Adipocyte (in vitro differentiated cells): ENCODE measurements at places on chromosomes 7 and 10.

DNA sequence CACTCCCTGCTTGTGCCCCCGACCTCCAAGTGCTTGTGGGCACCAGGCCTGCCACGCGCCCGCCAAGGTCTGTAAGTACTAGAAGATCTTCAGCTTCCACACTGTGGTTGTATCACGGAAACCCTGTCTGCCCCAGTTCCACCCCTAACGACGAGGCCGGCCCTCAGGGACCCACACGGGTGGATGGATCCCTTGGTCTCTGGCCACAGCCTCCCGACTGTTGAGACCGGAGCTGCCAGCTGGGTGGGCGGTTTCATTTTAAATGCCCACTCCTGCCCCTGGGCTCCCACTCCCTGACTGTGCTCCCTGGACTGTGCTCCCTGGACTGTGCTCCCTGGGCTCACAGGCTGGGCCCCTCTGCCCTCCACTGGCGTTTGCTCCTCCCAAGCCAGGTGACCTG lies 50.1 kb downstream of the DPYSL4 start:
- no peak for DNase-seq

GRCh38 chr10:70510904-70511303 lies 32.3 kb downstream of the PALD1 start:
- DNase-seq, result no peak

DNA sequence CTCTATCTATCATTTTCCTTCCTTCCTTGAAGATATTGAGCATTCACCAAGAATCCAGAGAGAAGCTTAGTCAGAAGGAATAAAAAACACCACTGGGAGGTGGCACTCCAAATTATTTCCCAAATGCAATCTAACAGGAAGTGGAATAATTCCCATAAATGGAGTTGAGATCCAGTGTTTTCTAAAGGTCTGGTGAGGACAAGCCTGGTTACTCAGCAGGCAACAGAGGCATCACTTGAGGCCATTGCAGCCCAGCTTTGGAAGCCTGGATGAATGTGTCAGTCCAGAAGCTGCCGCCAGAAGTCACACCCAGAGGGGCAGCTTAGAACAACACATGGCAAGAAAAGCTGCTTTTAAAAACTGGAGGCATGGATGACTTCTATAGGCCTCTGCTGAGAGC lies 288.9 kb upstream of the KLF6 start:
- DNase-seq, result no peak

GRCh38 chr7:42692621-42693020 lies 219.2 kb downstream of the C7orf25 start:
- DNase-seq, result peak; percentile 84

- no peak for DNase-seq
Observed at GRCh38 chr7:21891291-21891690, 54.4 kb downstream of the CDCA7L start.

DNA sequence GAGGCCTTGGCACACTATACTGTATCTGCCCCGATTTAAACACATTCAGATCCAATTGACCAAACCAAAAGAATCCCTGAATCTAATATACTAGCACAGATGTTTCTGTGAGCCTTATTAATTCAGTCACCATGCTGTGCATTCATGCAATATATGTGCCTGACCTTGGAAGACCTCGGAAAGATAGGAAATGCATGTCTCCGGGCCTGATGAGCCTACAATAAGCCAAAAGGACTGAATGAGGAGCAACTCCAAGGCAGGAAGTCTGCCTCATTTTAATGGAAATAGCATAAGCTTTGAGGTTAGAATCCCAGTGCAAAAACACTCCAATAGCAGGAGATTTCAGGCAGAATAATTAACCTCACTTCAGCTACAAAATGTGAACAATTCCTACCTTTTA lies 316.7 kb downstream of the LRRTM3 start:
- DNase-seq, result no peak

DNA sequence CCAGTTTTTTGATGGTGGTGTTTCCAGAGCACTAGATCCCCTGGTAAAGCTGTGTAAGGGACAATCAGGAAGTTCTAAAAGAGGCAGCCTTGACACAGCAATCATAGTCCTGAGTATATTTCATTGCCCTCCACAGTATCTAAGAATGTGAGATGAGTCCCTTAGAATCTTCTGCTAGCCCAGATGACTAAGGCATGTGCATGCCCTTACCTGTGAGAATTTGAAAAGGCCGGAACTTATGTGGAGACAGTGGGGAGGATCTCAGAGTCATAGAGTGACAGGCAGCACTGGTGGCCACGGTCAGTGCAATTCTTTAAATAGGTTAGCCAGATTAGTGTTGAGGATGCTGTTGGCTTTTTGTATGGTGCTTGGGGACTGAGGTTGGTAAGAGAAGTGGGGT lies 361.4 kb upstream of the VSTM2A start:
- no peak for DNase-seq

DNA sequence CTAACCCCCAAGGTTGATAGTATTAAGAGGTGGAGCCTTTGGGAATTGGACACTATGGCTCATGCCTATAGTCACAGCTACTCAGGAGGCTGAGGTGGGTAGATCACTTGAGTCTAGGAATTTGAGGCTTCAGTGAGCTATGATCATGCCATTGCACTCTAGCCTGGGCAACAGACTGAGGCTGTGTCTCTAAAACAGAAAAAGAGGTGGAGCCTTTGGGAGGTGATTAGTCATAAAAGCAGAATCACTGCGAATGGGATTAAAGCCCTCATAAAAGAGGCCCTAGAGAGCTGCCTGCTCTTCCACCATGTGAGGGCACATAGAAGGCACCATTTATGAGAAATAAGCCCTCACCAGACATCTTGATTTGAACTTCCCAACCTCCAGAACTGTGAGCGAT lies 81.9 kb downstream of the SKAP2 start:
- no peak for DNase-seq

DNA sequence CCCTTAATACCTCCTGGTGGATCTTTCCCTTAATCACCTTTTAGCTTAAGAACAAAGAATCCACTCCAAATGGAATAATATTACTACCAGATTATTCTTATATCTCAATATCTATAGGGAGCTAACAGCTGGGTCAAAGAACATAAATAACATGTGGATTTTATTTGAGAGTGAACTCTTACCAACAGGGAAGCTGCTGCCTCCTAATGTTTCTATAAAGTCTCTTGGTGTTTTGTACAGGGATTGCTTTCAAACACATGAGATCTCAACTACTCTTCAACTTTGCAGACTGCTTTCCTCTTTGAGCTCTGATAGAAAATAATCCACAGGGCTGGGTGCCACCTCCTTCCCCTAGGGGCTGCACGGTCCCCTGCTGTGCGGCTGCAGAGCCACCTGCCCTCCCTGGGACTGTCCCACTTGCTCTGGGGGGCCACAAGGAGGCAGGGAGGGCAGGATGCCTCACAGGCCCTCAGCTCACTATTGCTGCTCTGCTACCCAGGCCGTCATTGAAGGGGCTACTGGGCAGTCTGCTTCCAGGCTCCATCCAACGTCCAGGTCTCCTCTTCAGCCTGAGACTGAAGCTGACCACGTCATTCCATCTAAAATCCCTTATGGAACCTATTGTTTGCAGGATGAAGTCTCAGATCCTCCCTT lies 191.2 kb downstream of the CXCL12 start:
- DNase-seq, result peak; percentile 48

GRCh38 chr7:40965774-40966173 lies 737.1 kb downstream of the INHBA start:
- no peak for DNase-seq

- DNase-seq, result no peak
Observed at GRCh38 chr10:44587488-44588318, 202.8 kb upstream of the CXCL12 start.

DNA sequence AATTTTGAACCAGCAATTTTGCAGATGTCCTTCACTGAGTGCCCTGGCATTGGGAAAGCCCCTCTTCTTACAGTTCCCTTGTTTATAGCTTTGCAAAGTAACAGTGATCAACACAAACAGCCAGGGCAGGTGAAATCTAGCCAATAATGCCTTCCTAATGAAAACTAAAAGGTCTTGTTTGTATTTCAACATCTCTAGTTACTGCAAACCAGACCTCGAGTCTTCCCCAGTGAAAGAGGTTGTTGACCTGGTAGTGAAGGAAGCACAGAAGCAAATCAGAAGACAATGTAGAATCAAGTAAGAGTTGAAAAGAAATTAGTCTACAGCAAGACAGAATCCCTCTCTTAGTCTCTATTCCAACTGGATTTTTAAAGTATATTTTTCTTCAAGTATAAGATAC lies 231.2 kb downstream of the SNX13 start:
- no peak for DNase-seq

- DNase-seq, result no peak
Observed at GRCh38 chr10:129956286-129956670, 7.8 kb downstream of the EBF3 start.

GRCh38 chr7:139526578-139527544 lies 3.4 kb downstream of the CLEC2L start:
- DNase-seq, result peak; percentile 61

DNA sequence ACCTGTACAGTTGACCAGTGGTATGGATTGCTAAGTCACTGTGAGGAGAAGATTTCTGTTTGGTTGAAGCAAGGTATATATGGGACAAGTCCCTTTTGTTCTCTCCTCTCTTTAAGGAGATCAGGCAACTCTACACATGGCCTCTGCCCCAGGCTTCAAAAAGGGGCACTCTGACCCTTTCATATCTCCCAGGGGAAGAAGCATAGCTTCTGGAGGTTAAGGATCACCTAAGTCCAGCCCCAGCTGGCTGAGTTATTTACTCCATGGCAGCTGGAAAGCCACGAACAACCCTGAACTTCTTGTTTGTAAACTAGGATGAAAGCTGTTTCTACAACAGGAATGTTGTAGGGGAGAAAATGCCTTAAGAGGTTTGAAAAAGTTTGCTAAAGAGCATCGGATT lies 129.2 kb upstream of the FEZF1 start:
- DNase-seq, result no peak

DNA sequence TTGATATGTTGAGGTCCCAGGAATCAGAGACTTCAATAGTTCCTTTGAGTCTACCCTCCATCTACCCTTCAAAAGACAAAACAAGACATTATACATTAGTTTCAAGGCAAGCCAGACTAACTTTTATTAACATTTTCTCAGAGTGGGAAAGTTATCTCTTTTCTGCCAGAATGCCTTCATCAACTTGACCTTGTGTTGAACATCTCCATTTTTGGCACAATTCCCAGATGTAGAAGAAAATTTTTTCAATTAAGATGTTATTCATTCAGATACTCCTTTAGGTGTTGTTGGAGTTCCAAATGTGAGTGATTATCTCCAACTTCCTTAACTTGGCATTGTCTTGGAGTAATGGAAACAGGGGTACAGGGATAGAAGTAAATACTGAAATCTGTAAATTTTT lies 59.1 kb downstream of the NRF1 start:
- no peak for DNase-seq

GRCh38 chr7:1671594-1672451 lies 1.7 kb downstream of the ELFN1 start:
- DNase-seq, result no peak

GRCh38 chr10:133190225-133190624 lies 30.2 kb downstream of the KNDC1 start:
- DNase-seq, result no peak

DNA sequence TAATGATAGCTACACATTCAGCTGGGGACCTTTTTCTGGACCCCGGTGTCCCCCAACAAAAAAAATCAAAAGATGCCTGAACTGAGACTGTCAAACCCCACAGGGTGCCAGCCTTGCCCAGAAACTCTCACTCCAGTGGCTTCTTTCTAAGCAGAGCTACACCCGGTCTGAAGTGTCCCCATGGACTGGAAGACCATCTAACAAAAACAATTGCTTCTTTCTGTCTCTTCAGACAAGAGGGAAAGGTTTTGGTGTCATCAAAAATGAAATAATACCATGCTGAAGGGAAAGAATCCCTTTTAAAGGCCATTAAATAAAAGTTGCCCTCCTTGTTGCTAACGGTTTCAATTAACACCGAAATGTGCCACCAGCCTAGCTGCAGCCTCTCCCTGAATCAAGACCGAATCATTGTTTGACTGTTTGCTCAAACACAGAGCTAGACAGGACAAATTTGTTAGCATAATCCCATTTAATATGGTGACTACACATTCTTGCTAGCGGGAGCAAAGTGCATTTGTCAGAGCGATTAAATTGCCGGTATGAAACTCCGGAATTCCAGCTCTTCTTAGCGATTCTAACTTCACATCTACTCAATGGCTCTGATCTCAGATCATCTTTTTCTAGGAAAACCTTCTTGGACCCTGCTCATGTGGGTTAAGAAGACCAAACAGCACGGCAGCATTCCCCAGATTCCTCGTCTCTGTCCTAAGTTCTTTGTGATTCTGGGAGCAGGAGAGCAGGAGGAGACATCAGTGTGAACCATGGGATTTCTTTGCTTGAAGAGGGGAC lies 397.5 kb upstream of the PRKCQ start:
- DNase-seq, result no peak

DNA sequence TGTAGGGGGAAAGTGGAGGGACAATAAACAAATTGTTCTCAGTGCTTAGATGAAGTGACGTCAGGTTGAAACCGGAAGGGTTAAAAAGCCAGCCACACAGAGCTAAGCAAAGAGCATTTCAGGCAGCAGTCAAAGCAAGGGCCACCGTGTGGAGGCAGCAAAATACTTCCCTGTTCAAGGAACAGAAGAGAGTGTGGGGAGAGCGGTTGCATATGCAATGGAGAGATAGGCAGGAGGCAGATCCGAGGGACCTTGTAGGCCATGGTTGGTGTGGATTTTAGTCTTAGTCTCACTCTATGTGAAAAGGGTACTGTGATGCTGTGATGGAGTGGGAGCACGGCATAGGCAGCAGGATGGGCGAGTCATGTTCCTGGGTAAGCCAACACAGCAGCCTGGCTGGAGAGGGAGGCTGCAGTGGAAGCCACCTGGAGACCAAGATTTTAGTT lies 3.8 kb upstream of the STN1 start:
- no peak for DNase-seq

GRCh38 chr10:72087392-72087968 lies 871 bp downstream of the SPOCK2 start:
- no peak for DNase-seq

- no peak for DNase-seq
Observed at GRCh38 chr10:129187331-129187730, 279.7 kb upstream of the MGMT start.

GRCh38 chr10:97522071-97522470 lies 23.3 kb downstream of the UBTD1 start:
- DNase-seq, result no peak

- peak; percentile 18 for DNase-seq
Observed at GRCh38 chr10:114261076-114261475, 22.0 kb downstream of the VWA2 start.

DNA sequence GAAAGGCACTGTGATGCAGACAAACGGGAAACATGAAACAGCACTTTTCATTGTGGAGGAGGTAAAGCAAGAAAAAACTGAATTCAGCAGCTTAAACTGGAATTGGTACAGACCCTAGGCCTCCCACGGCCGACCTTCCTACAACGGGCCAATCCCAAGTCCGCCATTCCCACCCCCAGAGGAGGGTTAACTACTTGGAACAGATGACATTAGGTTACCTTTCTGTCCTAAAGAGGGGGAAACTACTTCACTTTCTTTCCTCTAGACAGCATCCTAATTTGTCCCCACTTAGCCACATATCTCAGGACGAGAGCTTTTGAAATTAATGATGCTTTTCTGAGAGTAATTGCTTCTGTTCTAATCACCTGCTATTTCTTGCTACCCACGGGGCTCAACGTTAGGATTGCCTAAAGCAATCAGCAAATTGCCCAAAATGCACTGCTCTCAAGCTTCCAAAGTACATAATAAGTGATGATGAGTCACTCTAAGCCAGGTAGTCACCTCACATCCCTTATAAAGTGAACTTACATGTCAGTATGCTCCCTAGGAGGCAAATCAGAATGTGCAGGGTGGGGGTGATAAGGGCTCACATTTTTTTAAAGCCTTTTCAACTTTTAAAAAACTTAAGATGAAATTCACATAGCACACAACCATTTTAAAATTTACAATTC lies 36.7 kb downstream of the LSM5 start:
- DNase-seq, result no peak
